Stimulated activated CD8-positive, alpha-beta memory T cell treated with anti-CD3 and anti-CD28 coated beads, Interleukin-15, amount 100 ng/mL, for 4 hours (primary cell): ENCODE measurements at places on chromosomes 4 and X.

GRCh38 chr4:102388611-102389010 is 43.3 kb upstream of the SLC39A8 start:
- no peak for DNase-seq

DNA sequence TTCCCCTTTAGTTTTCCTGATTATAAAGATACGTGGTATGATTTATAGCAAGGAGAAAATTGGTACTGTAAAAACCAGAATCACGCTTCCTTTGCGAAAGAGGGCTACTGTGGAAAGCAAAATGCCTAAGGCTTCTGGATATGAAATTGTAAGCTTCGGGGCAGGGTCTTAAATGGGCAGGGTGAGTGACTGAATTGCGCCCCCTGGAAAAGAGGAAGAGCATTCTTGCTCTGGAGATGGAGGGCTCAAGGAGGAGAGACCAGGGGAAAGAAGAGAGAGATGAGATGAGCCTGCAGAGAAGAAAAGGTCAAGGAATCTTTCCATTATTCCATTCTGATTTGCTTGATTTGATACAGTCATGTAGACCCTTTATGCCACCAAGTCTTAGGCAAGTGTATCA is 13.1 kb upstream of the ETNPPL start:
- no peak for DNase-seq

GRCh38 chr4:124450851-124451250 is 261.7 kb downstream of the ANKRD50 start:
- DNase-seq: no peak

GRCh38 chrX:1394731-1395501 is 3.0 kb upstream of the SLC25A6 start:
- no peak for DNase-seq

GRCh38 chrX:16160729-16161128 is 6.6 kb upstream of the MAGEB17 start:
- no peak for DNase-seq

DNA sequence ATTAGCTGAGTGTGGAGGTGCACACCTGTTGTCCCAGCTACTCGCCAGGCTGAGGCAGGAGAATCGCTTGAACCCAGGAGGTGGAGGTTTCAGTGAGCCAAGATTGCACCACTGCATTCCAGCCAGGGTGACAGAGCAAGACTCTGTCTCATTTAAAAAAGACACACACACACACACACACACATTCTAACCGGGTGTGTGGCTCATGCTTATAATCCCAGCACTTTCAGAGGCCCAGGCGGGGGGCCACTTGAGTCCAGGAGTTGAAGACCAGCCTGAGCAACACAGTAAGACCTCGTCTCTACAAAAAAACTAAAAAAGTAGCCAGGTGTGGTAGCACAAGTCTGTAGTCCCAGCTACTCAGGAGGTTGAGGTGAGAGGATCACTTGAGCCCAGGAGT is 152.3 kb downstream of the LRBA start:
- DNase-seq: no peak

- DNase-seq: no peak
Observed at GRCh38 chr4:182085051-182085480, 158.1 kb upstream of the TENM3 start.

GRCh38 chr4:7970361-7970946 is 30.8 kb upstream of the AFAP1 start:
- no peak for DNase-seq

DNA sequence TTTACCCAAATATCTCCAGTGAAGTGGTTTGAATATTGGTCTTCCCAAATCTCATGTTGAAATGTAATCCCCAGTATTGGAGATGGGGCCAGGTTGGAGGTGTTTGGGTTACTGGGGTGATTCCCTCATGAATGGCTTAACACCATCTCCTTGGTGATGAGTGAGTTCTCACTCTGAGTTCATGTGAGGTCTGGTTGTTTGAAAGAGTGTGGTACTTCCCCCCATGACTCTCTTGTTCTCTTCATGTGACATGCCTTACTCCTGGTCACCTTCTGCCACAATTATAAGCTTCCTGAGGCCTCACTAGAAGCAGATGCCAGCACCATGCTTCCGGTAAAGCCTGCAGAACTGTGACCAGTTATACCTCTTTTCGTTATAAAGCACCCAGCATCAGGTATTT is 32.9 kb upstream of the OTUD4 start:
- no peak for DNase-seq

DNA sequence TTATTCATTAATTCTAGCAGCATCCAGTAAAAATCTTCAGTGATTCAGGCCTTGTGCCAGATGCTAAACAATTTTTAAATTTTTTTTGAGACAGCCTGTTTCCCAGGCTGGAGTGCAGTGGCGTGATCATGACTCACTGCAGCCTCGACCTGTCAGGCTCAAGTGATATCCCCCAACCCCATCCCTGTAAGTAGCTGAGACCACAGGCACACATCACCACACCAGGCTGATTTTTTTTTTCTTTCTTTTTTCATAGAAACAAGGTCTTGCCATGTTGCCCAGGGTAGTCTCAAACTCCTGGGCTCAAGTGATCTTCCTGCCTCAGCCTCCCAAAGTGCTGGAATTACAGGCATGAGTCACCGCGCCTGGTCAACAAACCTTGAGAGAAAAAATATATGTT is 705.5 kb downstream of the ARAP2 start:
- DNase-seq: no peak

- DNase-seq: no peak
Observed at GRCh38 chrX:25925946-25926345, 212.2 kb upstream of the MAGEB18 start.

- no peak for DNase-seq
Observed at GRCh38 chrX:45602151-45602550, 401.5 kb upstream of the DIPK2B start.

DNA sequence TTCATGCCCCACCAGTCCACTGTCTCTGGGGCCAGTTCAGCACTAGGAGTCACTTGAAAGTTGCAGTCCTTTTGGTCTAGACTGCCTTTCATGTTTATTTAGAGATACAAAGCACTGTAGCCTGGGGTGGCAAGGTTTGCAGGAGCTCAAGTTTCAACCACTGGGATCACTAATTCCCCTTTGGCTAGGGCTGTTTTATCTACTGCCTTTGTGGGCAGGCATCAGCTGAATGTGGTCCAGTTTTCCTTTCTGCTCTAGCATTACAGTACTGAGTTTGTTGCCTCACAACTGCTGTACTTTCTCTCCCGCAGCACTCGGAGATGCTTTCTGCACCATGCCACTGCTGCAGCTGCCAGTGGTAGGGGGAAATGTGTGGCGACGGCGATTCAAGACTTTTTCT is 222.3 kb upstream of the HDX start:
- DNase-seq: no peak

DNA sequence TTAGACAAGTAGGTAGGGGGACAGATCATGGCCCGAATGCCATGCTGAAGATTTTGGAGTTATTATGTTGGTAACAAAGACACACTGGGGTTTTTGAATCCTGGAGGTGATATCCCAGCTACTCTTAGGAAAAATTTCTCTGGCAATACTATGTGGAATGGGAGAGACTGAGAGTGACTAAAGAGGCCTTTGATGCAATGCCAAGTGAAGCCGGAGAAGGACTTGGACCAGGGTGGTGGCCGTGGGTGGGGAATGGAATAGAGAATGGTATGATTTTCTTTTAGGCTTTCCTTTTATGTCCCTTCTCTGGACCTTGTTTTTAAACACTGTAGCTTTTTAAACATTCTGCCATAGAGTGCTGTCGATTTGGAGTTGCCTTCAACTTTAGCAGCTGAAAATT is 141.6 kb downstream of the DCLK2 start:
- DNase-seq: no peak

DNA sequence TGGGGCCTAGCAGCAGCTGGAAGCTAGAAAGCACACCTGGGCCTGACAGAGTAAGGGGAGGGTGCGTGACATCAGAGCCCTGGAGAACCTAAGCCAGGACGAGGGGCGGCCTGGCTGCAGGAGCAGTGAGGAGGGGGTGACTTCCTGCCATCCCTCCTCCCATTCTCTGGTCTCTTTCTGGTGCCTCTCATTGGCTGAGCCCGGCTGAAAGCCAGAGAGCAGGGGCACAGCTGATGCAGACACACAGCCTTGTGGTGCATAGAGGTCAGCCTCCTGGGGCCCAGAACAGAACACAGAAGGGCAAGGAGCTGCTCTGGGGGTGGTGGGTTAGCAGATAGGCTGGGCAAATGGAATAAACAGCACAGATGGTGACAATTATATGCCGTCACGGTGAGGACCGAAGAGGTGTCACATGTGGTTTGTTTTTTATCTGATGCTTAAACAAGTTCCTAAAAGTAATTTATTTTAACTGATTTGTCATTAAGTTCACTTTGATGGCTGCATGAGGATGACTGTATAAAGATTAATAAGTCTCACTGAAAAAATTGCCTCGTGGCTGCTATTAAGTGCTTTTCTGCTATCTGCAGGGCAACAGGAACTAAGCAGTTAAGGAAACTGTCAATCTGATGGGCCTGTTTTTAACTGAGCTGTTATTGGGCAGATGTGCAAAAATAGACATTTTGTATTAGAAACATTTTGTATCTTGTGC is 102.0 kb downstream of the FNIP2 start:
- DNase-seq: no peak
